Neural crest cell (in vitro differentiated cells): ENCODE measurements at places on chromosomes 12 and 14.

GRCh38 chr12:94721173-94721572, 70.8 kb upstream of the TMCC3 start:
- DNase-seq: no peak

DNA sequence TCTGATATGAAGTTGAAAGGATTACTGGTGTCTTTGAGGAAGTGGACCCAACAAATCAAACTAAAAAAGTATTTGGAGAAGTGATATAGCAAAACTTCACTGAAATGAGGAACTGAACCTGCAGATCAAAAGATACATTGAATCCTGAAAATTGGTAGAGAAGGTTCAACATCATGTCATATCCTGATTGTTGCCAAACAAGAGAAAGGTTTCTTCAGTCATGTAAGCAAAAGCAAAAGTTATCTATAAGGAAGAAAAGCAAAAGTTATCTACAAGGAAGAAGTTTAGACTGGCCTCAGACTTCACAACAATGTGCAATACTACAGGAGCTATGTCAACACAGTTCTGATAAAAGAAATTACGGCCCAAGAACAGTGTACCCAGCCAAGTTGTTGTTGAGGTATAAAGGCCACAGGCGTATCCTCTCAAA, 142.7 kb downstream of the RAD51B start:
- no peak for DNase-seq

DNA sequence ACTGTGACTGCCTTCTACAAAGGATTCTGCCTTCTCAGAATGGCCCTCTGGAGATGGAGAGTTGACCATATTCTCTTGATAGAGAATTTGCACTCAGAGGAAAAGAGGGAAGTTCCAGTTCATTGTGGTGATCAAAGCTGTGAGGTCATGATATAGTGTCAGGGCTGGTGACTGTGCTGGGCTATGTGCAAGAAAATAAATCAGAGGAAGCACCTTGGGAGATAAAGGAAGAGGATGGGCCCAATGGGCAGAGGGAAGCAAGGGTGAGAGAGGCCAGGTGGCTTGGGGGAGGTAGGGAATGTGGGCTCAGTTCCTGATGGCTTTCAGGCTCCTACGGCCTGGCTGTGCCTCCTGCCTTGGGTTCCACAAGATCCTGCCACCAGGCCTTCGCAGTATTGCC, 145.8 kb downstream of the SLC8A3 start:
- no peak for DNase-seq

- DNase-seq: no peak
Measured at GRCh38 chr14:61671082-61671481, 24.2 kb upstream of the HIF1A start.

GRCh38 chr12:27462151-27462694, 15.7 kb downstream of the SMCO2 start:
- no peak for DNase-seq
